ENCODE measurements at places on chromosomes 7 and 10. TPM values are rescaled to one million over a fixed set of nuclear protein-coding genes. Genes with fewer than 3 reads are reported as not detected.

DNA sequence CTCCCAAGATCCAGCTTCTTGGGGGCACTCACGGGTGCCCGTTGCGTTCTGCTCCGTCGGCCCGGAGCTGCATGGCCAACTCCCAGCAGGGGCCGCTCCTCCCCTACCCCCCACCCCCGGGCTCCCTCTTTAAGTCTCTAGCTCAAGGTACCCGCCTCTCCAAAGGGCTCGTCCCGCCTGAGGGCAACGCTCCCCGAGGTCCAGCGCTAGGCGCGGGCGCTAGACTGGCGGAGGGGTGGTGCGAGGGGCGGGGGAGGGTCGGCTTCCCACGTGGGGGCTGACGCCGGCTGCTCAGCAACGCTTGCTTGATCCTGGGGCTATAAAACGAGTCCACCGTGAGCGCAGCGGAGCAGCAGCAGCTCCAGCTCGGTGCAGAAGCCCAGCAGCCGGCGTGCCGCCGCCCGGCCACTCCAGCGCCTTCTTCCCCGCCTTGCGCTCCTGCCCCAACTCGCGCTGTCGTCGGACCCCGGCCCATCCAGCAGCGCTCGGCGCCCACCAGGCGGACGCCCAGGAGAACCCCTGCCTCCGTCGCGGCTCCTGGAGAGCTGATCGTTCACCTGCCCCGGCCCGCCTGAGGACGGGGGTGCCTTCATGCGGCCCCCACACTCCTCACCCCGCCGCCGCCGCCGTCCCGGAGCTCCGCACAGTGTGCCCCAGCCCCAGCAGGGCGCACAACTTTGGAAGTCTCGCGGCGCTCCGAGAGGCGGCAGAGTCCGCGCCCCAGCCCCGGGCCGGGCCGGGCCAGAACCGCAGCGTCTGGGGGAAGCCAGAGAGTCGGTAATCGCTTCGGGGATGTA, at the start of gene ADRA2A:
ADRA2A (plus strand) TSS at position 348 of the 797 bp plus-strand sequence. CDS start 968 bp downstream, outside the sequence.
- peak; percentile 88 for DNase-seq

- no peak for DNase-seq
These were observed 7.5 kb downstream of the ASB4 start for GRCh38 chr7:95493247-95493646.

Gene SLC13A1
- not detected for total RNA-seq

Gene DRGX
- not detected for total RNA-seq

Gene SPDYE5
- total RNA-seq: 0.15 TPM
